ENCODE measurements at places on chromosomes 11 and 22. TPM values are rescaled to one million over a fixed set of nuclear protein-coding genes. Genes with fewer than 3 reads are reported as not detected.

Gene KCNJ1
- total RNA-seq: 0.41 TPM

Gene C11orf65
- 11.4 TPM for total RNA-seq

Gene OR8G1
- not detected for total RNA-seq

Gene ASCL2
- 2.2 TPM for total RNA-seq

Gene MFRP
- not detected for total RNA-seq

Gene PSMA1
- 192 TPM for total RNA-seq

Measured in neural progenitor cell (in vitro differentiated cells).